ENCODE measurements at places on chromosomes 7 and 10.

- no peak for DNase-seq
These were observed 98.2 kb downstream of the PCDH15 start for GRCh38 chr10:54702583-54703485.

DNA sequence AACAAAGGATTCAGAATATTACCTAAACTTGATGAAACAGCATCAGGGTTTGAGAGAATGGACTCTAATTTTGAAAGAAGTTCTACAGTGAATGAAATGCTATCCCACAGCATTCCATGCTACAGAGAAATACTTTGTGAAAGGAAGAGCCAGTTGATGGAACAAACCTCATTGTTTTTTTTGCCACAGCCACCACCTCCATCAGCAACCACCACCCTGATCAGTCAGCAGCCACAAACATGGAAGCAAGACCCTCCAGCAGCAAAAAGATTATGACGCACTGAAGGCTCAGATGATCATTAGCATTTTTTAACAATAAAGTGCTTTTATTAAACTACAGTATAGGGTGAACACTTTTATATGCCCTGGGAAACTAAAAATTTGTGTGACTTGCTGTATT, 98.7 kb downstream of the LRRC4 start:
- DNase-seq = no peak

- no peak for DNase-seq
These were observed 682.8 kb downstream of the MAGI2 start for GRCh38 chr7:78770422-78771410.

- DNase-seq = no peak
These were observed 15.0 kb upstream of the SLK start for GRCh38 chr10:103951942-103952341.

DNA sequence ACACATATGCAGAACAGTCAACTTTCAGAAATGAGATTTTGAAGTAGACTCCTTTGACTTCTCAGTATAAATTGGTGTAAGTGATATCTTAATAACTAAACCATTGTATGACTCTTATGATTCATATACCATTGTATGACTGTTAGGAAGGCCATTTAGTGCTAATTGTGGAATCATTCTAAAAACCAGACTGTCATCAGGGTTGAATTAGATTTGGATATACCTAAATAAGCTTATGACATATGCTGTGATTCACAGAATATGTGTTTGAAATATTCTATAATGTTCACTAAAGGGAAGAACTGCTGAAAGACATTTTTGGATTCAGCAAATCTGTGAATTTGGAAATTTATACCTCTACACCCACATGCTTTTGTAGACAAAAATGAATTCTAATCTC, 438.1 kb downstream of the MDFIC start:
- no peak for DNase-seq

GRCh38 chr10:84424731-84425167, 96.4 kb downstream of the CCSER2 start:
- DNase-seq = no peak

GRCh38 chr10:72524489-72524888, 101.4 kb downstream of the MICU1 start:
- no peak for DNase-seq

GRCh38 chr10:101939729-101940128, 96.1 kb upstream of the KCNIP2 start:
- DNase-seq = no peak

DNA sequence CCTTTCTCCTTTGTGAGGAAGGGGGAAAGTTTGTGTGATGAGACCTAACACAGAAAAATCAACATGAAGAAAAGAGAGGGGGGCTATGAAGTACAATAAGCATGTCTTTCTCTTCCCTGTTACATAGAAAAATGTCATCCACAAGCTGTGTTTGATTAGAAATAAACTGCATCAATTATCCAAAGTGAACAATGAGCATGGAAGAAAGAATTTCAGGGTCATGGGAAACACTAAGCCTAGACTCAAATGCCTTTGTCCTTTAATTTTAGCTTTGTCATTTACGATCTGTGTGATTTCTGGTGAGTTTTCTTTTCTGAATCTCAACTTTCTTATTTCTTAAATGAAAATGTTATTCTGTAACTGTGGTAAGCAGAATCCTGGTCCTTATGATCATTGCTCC, 121.0 kb downstream of the GNAI1 start:
- DNase-seq = no peak

- DNase-seq = no peak
These were observed 53.1 kb downstream of the VPS41 start for GRCh38 chr7:38855867-38856266.

DNA sequence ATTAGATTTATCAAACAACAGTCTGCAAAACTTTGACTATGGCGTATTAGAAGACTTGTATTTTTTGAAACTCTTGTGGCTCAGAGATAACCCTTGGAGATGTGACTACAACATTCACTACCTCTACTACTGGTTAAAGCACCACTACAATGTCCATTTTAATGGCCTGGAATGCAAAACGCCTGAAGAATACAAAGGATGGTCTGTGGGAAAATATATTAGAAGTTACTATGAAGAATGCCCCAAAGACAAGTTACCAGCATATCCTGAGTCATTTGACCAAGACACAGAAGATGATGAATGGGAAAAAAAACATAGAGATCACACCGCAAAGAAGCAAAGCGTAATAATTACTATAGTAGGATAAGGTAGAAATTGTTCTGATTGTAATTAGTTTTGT, 31.4 kb downstream of the LRRC17 start:
- DNase-seq = no peak

- DNase-seq = no peak
These were observed 115.3 kb upstream of the FAM171A1 start for GRCh38 chr10:15486404-15486803.

GRCh38 chr10:15420858-15421257, 49.8 kb upstream of the FAM171A1 start:
- no peak for DNase-seq

DNA sequence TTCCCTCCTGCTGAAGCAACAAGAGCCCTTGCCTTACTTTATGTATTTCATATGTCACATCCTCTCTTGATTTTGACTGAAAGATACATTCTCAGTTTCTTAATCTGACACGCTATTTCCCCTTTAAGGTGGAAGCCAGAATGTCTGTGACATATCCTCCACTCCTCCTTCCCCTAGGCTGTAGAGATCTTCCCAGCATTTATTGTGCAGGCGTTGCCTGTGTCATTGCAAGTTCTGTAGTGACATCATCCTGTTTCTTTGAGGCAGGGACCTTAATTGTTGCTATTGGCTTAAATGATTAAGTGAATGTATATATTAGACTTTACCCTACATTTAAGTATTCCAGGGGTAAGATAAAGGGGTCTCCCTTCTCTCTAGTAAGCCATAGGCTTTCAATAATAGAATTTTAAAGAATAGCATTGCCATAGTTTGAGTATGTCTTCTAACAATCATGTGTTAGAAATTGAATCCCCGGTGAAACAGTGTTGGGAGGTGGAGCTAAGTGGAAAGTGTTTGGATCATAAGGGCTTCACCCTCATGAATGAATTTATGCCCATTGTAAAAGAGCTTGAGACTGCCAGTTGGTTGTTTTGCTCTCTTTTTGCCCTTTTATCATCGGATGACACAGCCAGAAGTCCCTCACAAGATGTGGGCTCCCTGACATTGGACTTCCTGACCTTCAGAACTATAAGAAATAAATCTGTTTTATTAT, 189.5 kb upstream of the CDC14C start:
- DNase-seq = no peak

- DNase-seq = no peak
These were observed 59.8 kb downstream of the GALNT17 start for GRCh38 chr7:71191771-71192170.

- no peak for DNase-seq
These were observed 205.4 kb upstream of the ZMIZ1 start for GRCh38 chr10:78863140-78863905.

DNA sequence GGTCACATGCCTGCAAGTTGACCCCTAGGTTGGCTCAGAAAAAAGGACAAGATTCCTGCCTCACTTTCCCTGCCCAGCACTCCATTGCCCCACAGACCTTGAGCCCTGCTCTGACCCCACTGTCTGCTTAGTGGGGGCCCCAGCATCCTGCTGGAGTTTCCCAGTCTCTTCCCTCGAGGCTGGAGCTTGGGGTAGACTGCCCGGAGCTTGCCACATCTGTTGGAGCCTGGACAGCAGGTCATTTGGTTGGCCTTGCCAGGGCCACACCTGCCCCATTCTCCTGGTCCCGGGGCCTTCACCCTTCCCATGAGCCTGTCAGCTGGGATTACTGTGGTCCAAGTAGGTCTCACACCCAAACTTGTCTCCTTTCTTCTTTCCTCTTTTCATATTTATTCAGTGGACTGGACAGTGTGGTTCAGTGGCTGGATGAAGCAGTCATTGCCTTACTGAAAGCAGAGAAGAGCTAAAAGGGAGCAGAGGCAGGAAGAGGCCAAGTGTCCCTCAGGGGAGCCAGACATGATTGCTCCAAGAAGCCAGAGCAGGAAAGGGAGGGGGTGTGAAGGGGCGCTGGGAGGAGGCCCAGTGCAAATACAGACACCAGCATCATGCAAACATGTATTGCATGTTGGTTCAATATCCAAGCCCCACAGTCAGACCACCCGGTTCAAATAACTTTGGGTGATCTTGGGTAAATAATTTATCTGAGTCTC, 56.2 kb upstream of the CACUL1 start:
- no peak for DNase-seq

GRCh38 chr7:22482503-22482902, 17.5 kb downstream of the STEAP1B start:
- DNase-seq = no peak

- no peak for DNase-seq
These were observed 7.7 kb downstream of the TMEM168 start for GRCh38 chr7:112782498-112782897.

GRCh38 chr10:71366690-71367089, 30.0 kb upstream of the CDH23 start:
- DNase-seq = no peak

- no peak for DNase-seq
These were observed 16.5 kb upstream of the TRIM8 start for GRCh38 chr10:102627736-102628293.

DNA sequence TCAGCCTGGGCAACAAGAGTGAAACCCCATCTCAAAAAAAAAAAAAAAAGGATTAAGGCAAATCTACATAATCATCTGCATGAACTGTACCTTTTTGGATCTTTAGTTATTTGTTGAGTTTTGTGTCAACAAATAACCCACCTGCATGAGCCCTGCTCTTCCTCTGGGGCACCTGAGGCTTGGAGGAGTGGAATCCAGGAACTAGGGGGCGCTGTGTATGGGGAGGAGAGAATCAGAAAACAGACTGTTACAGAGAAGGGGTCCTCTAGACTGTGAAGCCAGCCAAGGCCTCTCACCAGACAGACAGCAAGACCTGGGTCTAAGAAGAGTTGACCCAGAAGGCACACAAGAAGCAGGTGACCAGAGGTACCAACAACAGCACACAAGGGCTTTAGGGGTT, 682.8 kb upstream of the NRP1 start:
- no peak for DNase-seq

GRCh38 chr10:33365871-33366411, 31.5 kb upstream of the NRP1 start:
- peak; percentile 11 for DNase-seq

GRCh38 chr7:80107278-80107677, 27.4 kb upstream of the GNAI1 start:
- DNase-seq = no peak

- DNase-seq = no peak
These were observed 16.6 kb downstream of the DNAJB9 start for GRCh38 chr7:108586274-108586710.

DNA sequence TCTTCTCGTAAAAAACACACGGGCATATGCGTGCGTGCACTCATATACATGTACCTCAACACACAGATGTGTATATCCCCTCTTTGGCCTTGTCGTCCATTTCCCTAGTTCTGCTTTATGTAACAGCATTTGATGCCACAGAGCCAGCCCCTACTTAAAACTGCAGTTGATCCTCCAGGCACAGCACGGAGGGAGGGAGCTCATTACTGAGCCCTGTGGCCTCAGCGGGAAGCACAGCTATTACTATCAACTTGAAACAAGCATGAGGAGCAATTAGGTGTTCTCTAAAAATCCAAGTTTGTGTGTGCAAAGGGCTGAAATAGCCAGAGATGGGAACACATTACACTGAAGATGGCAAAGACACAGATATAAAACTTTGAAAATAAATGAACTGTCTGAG, 580.9 kb downstream of the GLRX3 start:
- DNase-seq = no peak

DNA sequence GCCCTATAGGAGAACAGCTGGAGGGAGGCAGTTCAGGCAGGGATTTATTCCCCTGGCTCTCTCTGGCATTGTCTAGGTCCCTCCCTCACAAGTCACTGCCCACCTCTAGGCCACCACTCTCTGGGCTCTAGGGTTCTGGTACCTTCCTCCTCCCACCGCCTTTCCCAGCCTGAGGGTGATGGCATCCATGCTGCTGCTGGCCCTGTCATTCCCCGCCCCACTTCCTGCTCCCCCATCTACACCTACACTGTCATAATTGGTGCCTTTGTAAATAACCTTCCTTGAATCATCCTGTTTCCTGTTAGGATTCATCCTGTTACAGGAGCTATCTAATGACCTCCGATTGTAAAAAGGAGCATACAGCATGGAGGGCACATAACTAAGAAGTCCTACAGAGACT, 303.3 kb upstream of the COBL start:
- DNase-seq = no peak

DNA sequence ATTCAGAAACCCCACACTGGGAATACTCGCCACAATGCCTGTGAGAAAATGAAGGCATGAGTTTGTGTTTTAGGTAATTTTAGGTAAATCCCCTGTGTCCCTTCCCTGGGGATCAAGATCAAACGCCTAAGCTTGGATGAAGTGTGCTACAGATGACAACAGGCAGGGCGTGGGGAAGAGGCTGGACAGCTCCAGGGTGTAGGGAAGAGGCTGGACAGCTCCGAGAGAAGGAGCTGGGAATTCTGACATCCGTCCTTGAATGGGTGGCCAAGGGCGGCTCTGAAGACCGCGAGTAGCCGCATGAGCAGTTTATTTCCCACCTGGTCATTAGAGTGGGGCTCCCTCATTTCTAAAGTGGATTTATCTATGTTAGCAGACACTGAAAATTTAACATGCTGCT, 109.7 kb downstream of the RAMP3 start:
- DNase-seq = no peak

DNA sequence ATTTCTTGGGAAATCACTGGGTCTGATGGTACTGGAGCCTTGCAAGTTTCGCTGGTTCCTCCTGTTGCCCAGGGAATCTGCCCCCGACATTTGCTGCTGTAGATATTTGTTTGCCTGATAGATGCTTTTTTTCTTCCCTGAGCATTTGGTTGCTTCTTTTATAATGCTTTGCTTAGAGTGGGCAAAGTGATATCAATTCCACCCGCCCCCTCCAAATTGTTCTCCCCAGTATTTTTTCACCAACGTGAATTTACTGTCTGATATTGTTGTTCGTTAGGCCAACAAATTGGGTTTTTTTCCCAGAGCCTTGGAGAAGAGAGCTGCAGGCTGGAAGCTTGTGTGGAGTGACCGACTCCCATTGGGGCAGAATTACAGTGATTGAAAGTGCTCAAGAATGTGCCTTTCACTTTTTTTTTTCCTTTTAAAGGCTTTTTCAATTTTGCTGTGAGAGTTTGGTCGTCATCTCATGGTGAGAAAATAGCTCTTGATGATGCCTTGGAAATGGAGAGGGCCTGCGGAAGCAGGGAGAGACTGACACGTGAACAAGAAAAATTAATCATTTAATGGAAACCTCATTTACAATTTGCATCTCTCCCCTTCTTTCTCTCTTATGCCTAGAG, 2.5 kb downstream of the GRK5 start:
- no peak for DNase-seq

- no peak for DNase-seq
These were observed 30.3 kb downstream of the ZAN start for GRCh38 chr7:100763556-100764140.

- DNase-seq = no peak
These were observed 16.8 kb downstream of the DMBT1 start for GRCh38 chr10:122577311-122577885.

GRCh38 chr10:61888744-61889143, 12.8 kb upstream of the ARID5B start:
- no peak for DNase-seq

Measured in stimulated activated CD8-positive, alpha-beta memory T cell treated with anti-CD3 and anti-CD28 coated beads, Interleukin-15, amount 100 ng/mL, for 48 hours (primary cell).